M059J (cell line): ENCODE measurements at places on chromosomes 2 and 18. TPM values are rescaled to one million over a fixed set of nuclear protein-coding genes. Genes with fewer than 3 reads are reported as not detected.

DNA sequence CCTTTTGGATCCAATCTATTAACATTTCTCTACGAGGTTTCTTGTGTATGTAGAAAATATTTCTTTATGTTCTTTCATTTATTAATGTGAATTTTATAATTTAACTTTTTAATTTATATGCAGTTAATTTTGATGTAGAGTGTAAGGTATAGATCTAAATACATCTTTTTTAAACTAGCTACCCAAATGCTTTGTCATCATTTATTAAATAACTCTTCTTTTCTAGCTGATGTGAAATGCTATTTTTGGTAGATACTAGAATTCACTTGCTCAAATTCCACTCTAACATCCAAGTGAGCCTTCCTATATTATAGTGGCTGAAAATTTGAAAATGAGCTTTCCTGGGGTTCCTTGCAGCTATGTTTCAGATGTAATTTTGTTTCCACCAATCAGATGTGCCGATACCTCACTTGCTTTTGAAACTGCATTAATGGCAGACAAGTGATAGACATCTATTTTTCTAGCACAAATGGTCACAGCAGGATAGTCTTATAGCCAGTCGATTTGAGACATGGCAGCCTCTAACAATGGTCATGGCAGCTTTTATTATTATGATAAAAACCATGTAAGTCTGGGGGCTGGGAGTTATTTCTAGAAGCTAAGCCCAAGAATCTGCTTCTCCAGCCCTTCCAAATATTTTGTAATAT is 10.9 kb upstream of the ICOS start:
- DNase-seq = no peak

C2orf72 gene
- 1.1 and 1.6 TPM in 2 replicates for total RNA-seq

DNA sequence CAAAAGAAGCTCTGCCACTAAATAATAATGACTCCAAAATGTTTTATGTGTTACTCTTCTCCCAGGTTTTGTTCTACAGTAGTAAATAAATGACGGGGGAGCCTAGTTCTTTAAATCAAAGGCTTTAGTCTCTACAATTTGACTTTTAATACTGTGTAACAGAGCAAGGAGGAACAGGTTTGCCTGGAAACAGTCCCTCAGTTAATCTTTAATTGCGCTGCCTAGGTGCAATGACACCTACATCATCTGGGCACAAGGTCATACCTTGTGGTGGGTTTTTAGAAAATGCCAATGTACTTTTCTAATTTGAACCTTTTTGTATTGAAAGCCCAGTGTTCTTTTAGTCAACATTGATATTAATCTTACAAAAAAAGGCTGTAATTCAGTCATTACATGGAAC is 287.3 kb upstream of the SETBP1 start:
- DNase-seq = no peak

ANKRD29 gene
- 8.3 and 10.6 TPM in 2 replicates for total RNA-seq
